ENCODE measurements at places on chromosomes 3 and 15. TPM values are rescaled to one million over a fixed set of nuclear protein-coding genes. Genes with fewer than 3 reads are reported as not detected.

MESP2 gene
- total RNA-seq = not detected

HRG gene
- not detected for total RNA-seq

HGD gene
- 0.46 TPM for total RNA-seq

DNA sequence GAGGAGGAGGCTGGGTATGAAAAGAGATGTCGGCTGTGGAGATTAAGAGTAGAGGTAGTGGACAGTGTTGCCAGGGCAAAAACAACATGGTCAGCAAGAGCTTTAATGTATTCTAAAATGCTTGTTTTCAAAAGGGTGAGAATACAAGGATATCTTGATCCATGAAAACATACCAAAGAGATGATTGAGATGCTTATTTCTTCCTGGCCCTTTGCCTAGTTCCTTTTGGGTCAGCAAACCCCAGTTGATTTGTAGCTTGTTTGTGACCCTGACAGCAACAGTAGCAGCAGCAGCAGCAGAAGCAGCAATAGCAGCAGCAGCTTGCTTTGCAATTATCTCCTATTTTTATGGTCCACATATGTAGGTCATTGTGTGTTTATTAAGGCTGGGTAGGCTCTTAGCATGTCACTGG is 337.3 kb downstream of the LPP start:
- H3K27ac ChIP-seq = peak overlapping the region; percentile 71
- H3K27me3 ChIP-seq = no peaks in the 10 kb centered on the region
- DNase-seq = no peak

GRCh38 chr3:144106970-144107369 is 135.3 kb downstream of the DIPK2A start:
- H3K36me3 ChIP-seq = no peaks in the 10 kb centered on the region
- no peaks in the 10 kb centered on the region for H3K4me1 ChIP-seq
- DNase-seq = no peak
- H3K4me3 ChIP-seq = no peak overlapping the region
- no peaks in the 10 kb centered on the region for H3K27me3 ChIP-seq
- no peak overlapping the region for H3K27ac ChIP-seq

- peaks cover 35% of the 10 kb centered on the region for H3K4me1 ChIP-seq
- H3K27me3 ChIP-seq = no peaks in the 10 kb centered on the region
- H3K36me3 ChIP-seq = no peaks in the 10 kb centered on the region
- H3K27ac ChIP-seq = no peak overlapping the region
- no peak overlapping the region for H3K4me3 ChIP-seq
These were observed 20.9 kb downstream of the PTPRG start for GRCh38 chr3:61582287-61582686.

- no peak overlapping the region for H3K4me3 ChIP-seq
- no peak for DNase-seq
- no peaks in the 10 kb centered on the region for H3K4me1 ChIP-seq
- H3K27ac ChIP-seq = no peak overlapping the region
- H3K36me3 ChIP-seq = no peaks in the 10 kb centered on the region
These were observed 161.7 kb upstream of the RAP2B start for GRCh38 chr3:153000325-153000724.

DAG1 gene
- total RNA-seq = 125 TPM

DNA sequence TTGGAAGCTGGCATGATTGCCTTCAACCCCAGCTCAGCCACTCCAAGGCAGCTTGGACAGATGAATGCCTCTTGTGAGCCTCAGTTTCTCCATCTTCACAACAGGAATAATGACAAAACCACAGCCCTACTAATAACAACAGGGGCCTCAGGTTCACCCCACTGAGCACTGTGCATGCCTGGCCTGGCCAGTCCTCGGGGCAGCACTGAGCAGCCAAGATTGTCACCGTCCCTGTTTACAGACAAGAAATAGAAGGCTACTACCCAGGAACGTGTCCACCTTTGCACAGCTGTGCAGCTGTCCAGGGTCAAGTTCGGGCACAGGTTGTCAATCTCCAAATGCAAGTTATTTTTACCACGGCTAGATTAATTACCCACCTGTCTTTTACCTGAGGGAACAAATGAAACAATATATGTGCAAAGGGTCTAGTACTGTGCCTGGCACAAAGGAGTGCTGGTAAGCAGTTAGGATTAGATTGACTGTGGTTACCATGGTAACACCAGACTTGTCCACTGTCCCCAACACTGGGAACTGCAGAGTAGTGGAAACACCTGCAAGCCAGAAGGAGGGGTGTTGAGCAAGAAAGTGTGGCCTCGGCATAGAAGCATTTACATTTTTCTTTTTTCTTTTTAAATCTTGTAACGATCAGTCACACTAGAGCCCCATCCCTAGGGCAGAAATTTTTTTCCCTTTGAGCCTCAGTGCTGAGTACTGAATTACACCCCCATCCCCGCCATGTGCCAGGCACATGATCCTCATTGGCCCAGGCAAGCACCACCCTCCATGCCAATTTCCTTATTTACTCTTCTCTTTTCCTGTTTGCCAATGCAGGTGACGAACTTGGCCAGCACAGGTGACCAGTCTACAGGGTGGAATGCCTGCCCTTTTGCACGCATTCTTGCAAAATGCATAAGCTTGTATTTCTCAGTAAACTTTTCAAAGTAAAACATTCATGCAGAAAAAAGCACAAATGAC is 66.3 kb upstream of the SLC6A6 start:
- H3K36me3 ChIP-seq = no peaks in the 10 kb centered on the region
- peak overlapping the region; percentile 16 for H3K27ac ChIP-seq
- H3K27me3 ChIP-seq = no peaks in the 10 kb centered on the region

DNA sequence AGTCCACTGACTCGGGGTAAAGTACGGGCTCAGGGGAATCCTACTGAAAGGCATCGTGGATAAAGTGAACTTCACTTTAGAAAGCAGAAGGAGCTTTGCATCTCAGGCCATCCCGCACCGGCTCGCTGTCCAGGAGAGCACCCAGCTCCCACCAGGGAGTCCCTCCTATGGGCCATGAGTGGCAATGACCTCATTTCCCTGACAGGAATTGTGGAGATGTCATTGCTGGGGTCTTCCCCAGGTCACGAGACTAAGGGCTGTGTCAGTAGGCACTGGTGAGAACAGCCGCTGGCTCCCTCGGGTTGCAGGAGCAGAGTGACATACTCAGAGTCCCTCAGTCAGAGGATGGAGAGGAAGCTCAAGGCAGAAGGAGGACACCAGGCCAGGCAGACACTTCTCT is 97.3 kb downstream of the XXYLT1 start:
- H3K4me1 ChIP-seq = peaks cover 25% of the 10 kb centered on the region
- H3K27ac ChIP-seq = no peak overlapping the region
- no peak overlapping the region for H3K4me3 ChIP-seq
- DNase-seq = no peak

TYRO3 gene
- 1.6 TPM for total RNA-seq

DNA sequence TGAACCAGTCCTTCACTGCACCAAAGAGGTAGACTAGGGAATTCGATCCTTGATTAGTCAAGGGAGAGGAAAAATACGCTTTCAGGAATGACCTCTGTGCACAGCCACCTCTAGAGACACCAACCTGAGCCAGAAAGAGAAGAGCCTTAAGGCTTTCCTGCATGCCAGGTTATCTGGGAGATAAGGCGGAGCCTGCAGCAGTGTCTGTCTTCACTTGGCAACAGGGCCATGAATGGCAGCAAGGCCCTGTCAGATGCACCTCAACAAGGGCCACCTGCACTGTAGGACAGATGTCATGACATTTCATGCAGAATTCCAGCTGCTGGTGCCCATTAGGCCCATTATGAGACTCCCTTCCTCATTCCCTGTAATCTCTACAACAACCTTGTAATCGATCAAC is 88.1 kb downstream of the MEX3B start:
- H3K27ac ChIP-seq = no peak overlapping the region
- no peak for DNase-seq
- H3K36me3 ChIP-seq = no peaks in the 10 kb centered on the region
- H3K4me3 ChIP-seq = no peak overlapping the region

SLC22A13 gene
- total RNA-seq = 0.64 TPM

DNA sequence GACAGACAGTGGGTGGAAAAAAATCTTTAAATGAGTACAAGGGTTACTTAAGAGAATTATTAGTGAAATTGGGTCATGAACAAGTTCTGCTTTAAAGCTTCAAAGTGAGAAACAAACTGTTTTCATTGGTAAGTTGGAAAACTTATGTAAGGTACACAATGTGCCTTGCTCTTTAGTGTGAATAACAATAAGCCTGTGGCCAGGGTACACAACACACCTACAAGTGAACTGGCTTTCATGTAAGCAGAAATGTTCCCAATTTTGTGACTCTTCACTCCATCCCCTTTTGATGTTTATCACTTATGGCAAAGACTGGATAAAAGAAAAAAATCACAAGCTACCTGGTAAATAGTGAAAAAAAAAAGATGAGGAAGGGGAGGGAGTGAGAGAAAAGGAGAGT is 253.7 kb downstream of the ZBTB20 start:
- H3K4me3 ChIP-seq = no peak overlapping the region
- no peaks in the 10 kb centered on the region for H3K36me3 ChIP-seq
- peak overlapping the region; percentile 82 for H3K27ac ChIP-seq
- H3K4me1 ChIP-seq = peaks cover 23% of the 10 kb centered on the region

DNA sequence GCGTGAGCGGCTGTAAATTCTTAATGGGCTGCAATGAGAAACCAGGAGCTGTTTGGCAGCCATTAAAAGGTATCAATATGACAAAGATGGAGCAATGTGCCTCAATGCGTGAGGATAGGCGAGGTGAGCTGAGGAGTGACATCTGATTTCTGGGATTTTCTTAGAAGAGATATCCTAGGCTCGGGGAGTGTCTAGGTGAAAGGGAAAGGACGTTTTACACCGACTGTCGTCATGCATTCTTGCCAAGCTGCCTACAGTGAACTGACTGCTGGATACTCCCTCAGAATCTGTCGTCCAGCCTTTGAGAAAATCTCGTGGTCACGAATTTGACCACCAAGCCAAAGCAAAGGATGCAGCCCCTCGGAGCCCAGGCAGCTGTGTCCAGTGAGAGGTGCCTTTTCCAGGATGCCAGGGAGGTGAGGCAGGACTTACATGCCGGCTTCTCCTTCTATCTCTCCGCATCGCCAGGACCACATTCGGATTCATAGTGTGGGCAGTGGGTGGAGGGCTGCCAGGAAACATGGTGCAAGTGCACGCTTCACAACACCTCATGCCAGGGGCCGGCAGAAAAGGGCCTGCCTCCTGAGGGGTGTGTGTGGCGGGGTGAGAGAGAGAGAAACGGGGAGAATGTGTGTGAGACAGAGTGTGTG is 80.3 kb upstream of the ABHD17C start:
- no peaks in the 10 kb centered on the region for H3K36me3 ChIP-seq
- H3K27me3 ChIP-seq = no peaks in the 10 kb centered on the region
- no peak overlapping the region for H3K4me3 ChIP-seq
- H3K4me1 ChIP-seq = peaks cover 4% of the 10 kb centered on the region
- no peak overlapping the region for H3K27ac ChIP-seq
- DNase-seq = no peak

LRRC31 gene
- not detected for total RNA-seq

GRCh38 chr3:45730409-45731154 is 41.4 kb downstream of the SACM1L start:
- no peak for DNase-seq
- H3K4me1 ChIP-seq = peaks cover 9% of the 10 kb centered on the region
- H3K4me3 ChIP-seq = no peak overlapping the region
- no peak overlapping the region for H3K27ac ChIP-seq
- H3K36me3 ChIP-seq = peaks cover 15% of the 10 kb centered on the region

XYLB gene
- 1.3 TPM for total RNA-seq

GRCh38 chr3:170204509-170204908 is 17.7 kb upstream of the PRKCI start:
- H3K36me3 ChIP-seq = no peaks in the 10 kb centered on the region
- H3K27ac ChIP-seq = no peak overlapping the region
- DNase-seq = no peak
- no peak overlapping the region for H3K4me3 ChIP-seq
- no peaks in the 10 kb centered on the region for H3K27me3 ChIP-seq

- H3K36me3 ChIP-seq = no peaks in the 10 kb centered on the region
- no peaks in the 10 kb centered on the region for H3K4me1 ChIP-seq
- no peak overlapping the region for H3K27ac ChIP-seq
- no peak overlapping the region for H3K4me3 ChIP-seq
- DNase-seq = no peak
These were observed 233.3 kb downstream of the THSD4 start for GRCh38 chr15:71348597-71348996.

- H3K4me1 ChIP-seq = no peaks in the 10 kb centered on the region
- H3K27me3 ChIP-seq = no peaks in the 10 kb centered on the region
- no peaks in the 10 kb centered on the region for H3K36me3 ChIP-seq
- no peak overlapping the region for H3K4me3 ChIP-seq
- no peak overlapping the region for H3K27ac ChIP-seq
- no peak for DNase-seq
These were observed 37.3 kb upstream of the CHRNA7 start for GRCh38 chr15:31993062-31993461.

- no peak overlapping the region for H3K27ac ChIP-seq
- DNase-seq = no peak
- no peaks in the 10 kb centered on the region for H3K36me3 ChIP-seq
- H3K4me1 ChIP-seq = no peaks in the 10 kb centered on the region
These were observed 37.0 kb upstream of the P2RY1 start for GRCh38 chr3:152797751-152798432.

GPR149 gene
- not detected for total RNA-seq

CADM2 gene
- total RNA-seq = 6.3 TPM

GRCh38 chr3:21642433-21642832 is 108.6 kb downstream of the ZNF385D start:
- no peak overlapping the region for H3K27ac ChIP-seq
- no peak overlapping the region for H3K4me3 ChIP-seq
- no peaks in the 10 kb centered on the region for H3K27me3 ChIP-seq
- no peak for DNase-seq
- peaks cover 3% of the 10 kb centered on the region for H3K4me1 ChIP-seq

GRCh38 chr3:112013058-112013783 is 14.5 kb downstream of the TAGLN3 start:
- H3K27ac ChIP-seq = no peak overlapping the region
- H3K36me3 ChIP-seq = no peaks in the 10 kb centered on the region
- DNase-seq = peak; percentile 51
- no peaks in the 10 kb centered on the region for H3K27me3 ChIP-seq

DNA sequence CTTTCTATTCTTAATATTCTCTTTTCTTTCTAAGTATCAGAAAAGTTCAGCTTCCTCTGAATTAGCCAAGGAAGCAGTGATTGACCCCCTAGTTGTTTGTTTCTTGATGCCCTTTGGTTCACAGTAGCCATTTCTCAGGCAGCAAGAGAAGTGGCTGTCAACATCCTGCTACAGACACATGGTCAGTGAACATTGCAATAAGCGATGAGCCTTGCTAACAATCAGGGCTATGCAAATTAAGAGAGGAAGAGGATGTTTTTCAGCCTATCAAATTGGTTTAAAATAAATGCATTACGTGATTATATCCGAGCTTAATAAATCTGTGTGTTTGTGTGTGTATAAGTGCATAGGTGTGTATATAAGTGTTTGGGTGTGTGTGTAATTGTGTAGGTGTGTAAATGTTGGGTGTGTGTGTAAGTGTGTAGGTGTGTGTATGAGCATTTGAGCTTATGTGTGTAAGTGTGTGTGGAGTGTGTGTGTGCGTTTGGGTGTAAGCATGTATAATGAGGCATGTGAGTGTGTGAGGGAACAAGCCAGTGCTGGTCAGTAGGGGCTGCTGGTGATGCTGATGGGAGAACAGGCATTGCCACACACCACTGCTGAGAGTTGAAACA is 78.1 kb upstream of the XCR1 start:
- no peak for DNase-seq
- H3K36me3 ChIP-seq = no peaks in the 10 kb centered on the region
- H3K27me3 ChIP-seq = no peaks in the 10 kb centered on the region
- H3K4me1 ChIP-seq = peaks cover 3% of the 10 kb centered on the region
- H3K27ac ChIP-seq = no peak overlapping the region

PP2D1 gene
- not detected for total RNA-seq

RPL39L gene
- total RNA-seq = 0.32 TPM

CPN2 gene
- total RNA-seq = not detected

SH2D7 gene
- not detected for total RNA-seq

CISH gene
- total RNA-seq = 74.5 TPM

All from psoas muscle (tissue), 8 donors.